ENCODE measurements at places on chromosomes 4 and X. TPM values are rescaled to one million over a fixed set of nuclear protein-coding genes. Genes with fewer than 3 reads are reported as not detected.

The AMTN gene
- not detected for total RNA-seq

- DNase-seq, result no peak
Measured at GRCh38 chrX:2931612-2932011, 2.5 kb upstream of the ARSD start.

- DNase-seq, result no peak
Measured at GRCh38 chr4:105092356-105092755, 54.3 kb upstream of the TET2 start.

GRCh38 chr4:83174844-83175414, 60.4 kb upstream of the PLAC8 start:
- DNase-seq, result no peak

GRCh38 chrX:78650906-78651437, 8.2 kb downstream of the RTL3 start:
- DNase-seq, result no peak

GRCh38 chr4:88846206-88846790, 148.7 kb upstream of the NAP1L5 start:
- DNase-seq, result no peak

The CDX4 gene
- not detected for total RNA-seq

GRCh38 chrX:40729598-40730584, 5.5 kb downstream of the MED14 start:
- no peak for DNase-seq

- DNase-seq, result peak; percentile 45
Measured at GRCh38 chr4:8427761-8428287, 12.7 kb downstream of the ACOX3 start.

GRCh38 chr4:22471999-22472461, 43.8 kb downstream of the ADGRA3 start:
- no peak for DNase-seq

Data from right cardiac atrium (tissue), 5 donors.